ENCODE measurements at places on chromosomes 2 and 18.

- DNase-seq, result no peak
Observed at GRCh38 chr2:39995005-39995737, 216.1 kb upstream of the THUMPD2 start.

GRCh38 chr2:24448797-24449196 is 42.3 kb upstream of the NCOA1 start:
- no peak for DNase-seq

DNA sequence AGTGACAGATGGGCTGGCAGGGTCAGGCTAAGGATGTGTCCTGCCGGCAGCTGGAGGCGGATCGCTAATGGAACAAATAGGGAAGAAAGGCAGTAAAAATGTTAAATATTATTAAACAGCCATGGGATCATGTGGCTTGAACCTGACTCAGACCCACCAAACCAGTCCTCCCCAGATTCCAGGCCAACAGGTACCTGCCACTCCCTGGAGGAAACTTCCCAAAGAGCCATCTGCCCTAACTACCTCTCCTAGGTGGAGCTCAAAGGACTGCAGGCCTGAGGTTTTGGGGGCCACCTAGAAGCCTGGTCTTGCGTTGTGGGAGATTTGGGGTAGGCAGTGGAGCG is 34.3 kb downstream of the CIB4 start:
- DNase-seq, result no peak

- DNase-seq, result no peak
Observed at GRCh38 chr2:16568998-16569784, 96.4 kb downstream of the CYRIA start.

DNA sequence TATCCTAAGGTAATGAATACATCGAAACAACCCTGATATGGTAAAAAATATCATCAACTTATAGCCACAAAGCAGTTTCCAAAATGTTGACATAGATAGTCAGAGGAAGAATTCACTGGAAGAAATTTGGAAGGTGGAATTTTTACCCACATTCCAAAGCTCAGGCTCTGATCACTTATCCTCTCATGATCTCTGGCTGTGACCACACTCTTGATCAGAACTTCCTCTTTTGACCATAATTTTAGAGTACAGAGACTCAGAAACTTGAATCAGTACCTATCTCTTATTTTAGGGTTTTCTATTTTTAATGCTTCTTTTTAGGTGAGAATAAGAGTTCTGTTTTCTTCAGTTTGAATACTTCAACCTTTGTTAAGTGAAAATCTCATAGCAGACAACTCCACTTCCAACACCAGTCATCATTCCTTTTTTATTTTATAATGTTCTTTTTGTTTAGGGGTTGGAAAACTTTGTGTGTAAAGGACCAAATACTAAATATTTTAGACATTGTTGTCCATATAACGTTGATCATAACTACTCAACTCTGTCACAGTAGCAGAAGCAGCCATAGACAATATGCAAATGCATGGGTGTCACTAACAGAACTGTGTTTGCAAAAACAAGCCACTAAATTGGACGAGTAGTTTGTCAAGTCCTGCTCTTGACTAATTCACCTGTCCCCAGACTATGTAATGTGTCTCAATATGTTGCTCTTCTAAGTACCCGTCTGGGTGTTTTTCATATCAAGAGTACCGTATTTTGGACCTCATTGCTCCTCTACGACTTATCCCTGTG is 891.6 kb upstream of the CRIM1 start:
- no peak for DNase-seq

- DNase-seq, result no peak
Observed at GRCh38 chr2:166560022-166560421, 66.0 kb upstream of the SCN7A start.

DNA sequence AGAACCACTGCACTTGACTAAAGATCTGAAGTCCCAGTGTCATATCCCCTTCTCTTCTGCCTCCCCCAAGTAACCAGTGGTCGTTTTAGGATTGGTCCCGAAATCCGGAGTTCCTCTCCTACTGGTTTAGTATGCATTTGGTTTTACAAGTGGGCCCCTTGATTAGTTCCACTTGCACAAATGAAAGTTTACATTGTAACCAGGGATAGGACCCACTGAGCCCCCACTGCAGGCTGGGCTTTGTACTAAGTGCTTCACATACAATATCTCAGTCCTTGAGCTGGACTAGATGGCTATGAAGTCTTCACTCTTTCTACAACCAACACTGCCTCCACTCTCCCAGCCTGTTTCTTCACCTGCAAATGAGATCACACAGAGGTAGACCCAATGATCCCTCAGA is 50.4 kb downstream of the CYRIA start:
- DNase-seq, result no peak

DNA sequence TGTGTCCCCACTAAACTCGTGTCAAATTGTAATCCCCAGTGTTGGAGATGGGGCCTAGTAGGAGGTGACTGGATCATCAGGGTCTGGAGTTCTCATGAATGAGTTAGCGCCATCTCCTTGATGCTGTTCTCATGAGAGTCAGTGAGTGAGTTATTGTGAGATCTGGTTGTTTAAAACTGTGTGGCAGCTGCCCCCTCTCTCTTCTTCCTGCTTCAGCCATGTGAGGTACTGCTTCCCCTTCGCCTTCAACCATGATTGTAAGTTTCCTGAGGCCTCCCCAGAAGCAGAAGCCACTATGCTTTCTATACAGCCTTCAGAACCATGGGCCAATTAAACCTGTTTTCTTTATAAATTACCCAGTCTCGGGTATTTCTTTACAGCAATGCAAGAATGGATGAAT is 50.4 kb downstream of the AP1S3 start:
- DNase-seq, result no peak

- no peak for DNase-seq
Observed at GRCh38 chr2:142165790-142166189, 35.0 kb upstream of the LRP1B start.

DNA sequence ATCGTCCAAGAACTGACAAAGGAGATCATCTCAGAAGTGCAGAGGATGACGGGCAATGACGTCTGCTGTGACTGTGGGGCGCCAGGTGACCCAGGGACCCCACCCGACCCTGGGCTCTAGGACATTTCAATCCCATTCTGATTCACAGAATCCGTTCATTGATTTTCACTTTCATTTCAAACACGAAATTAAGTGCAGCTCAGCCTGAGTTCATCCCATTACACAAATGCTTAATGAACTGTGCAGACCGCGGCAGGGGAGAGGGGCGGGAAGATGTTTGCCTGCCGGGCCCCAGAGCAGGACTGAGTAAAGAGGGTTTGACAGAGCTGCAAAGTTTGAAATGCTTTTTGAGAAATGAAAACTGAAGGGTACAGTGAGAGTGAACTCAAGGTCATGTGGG is 67.1 kb downstream of the ITGB1BP1 start:
- no peak for DNase-seq

GRCh38 chr2:232116852-232117251 is 155.3 kb downstream of the DIS3L2 start:
- DNase-seq, result no peak

DNA sequence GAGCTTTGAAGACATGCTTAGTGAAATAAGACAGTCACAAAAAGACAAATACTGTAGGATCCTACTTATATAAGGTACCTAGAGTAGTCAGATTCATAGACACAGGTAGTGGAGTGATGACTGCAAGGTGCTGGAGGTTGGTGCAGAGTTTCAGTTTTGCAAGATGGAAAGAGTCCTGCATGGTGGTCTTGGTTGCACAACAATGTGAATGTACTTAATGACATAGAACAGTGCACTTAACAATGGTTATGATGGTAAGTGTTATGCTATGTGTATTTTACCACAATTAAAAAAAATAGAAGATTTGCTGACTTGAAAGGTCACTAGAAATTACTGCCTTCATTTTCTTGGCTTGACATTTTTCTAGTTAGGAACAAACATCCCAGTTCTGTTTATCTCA is 9.5 kb downstream of the CERS6 start:
- no peak for DNase-seq

GRCh38 chr2:235979037-235979436 is 189.1 kb downstream of the GBX2 start:
- no peak for DNase-seq

DNA sequence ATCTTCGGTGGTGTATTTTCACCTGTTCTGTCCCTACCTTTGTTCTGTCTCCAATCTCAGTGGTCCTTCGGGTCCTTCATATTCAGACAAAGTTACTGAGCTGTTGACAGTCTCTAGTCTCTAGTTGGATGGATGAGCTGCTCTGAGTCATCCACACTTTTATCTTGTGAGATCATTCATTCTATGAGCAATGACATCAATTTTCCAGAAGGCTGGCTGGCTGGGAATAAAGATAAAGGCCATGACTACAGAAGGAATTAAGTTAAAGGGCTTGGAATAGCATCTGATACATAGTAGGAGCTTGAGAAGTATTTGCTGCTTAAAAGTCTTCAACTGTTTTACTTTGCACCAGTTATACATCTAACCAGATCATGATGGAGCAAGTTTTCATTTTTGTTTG is 43.1 kb upstream of the SLC39A10 start:
- no peak for DNase-seq

GRCh38 chr18:275486-275885 is 7.6 kb upstream of the THOC1 start:
- DNase-seq, result no peak

GRCh38 chr2:226080334-226080733 is 680.8 kb downstream of the NYAP2 start:
- no peak for DNase-seq

DNA sequence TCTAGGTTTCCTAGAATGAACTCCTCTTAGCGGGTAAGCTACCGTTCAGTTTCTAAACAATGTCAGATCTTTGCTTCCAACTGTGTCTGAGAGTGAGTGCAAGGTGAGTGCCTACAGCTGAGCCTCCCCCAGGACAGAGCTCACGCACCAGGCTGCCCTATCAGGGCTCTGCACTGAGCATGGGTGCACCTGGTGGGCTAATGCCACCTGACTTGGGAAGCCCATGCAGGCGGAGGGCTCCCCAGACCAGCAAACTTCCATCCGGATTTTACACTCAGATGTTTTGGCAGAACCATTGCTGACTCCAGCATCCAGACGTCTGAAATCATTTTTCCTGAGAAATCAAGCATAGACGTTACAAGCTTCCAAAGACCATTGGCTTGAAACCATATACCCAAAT is 16.1 kb upstream of the MLPH start:
- no peak for DNase-seq

- DNase-seq, result no peak
Observed at GRCh38 chr18:35573531-35573930, 8.0 kb upstream of the GALNT1 start.

DNA sequence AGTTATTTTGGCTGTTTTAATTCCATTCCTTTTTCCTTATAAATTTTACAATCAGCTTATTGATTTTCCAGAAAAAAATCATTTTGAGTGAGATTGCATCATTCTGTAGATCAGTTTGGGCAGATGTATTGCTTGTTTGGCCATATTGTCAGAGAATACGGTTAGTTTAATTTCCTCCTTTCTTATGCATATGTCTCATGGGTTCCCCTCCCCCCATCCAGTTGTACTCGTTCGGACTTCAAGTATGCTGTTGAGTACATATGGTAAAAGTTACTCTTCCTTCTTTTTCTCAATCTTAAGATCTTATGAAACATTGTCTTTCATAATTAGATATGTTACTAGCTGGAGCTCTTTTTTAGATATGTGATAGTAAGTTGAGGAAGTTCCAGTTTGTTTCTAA is 131.2 kb upstream of the TTC27 start:
- no peak for DNase-seq

DNA sequence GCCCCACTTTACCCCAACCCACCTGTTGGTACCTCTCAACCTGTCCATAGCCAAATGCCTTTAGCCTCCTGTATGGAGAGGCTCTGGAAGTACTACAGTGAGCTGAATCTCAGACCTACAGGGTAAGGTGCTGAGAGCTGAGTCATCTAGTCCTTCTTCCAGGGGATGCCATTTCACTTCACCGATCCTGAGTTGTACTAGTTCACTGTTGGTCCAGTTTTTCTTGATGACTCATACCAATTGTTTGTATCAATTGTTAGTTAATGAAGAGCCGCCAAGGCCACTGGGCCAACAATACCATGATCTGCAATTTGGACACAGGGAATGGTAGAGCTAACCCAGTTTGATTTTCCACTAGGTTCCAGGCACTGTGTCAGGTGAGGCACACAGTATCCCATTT is 257.0 kb downstream of the CLIP4 start:
- no peak for DNase-seq

DNA sequence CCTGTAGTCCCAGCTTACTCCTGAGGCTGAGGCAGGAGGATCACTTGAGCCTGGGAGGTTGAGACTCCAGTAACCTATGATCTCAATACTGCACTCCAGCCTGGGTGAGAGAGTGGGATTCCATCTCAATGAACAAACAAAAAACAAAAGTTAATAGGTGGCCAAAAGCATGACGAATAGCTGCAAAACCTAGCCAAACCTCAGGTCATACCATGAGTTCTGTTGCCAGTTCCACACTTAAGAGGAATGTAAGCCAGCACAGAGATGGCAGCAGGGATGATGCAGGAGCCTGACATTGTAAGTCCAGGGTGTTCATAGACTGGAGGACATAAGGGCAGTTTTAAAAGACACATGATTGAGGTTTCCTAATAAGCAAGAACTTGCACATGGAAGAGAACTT is 55.3 kb upstream of the RMDN2 start:
- DNase-seq, result no peak

GRCh38 chr2:149595056-149595963 is 7.7 kb upstream of the MMADHC start:
- no peak for DNase-seq

- peak; percentile 89 for DNase-seq
Observed at GRCh38 chr2:231709981-231710798, 1.9 kb downstream of the PTMA start.

DNA sequence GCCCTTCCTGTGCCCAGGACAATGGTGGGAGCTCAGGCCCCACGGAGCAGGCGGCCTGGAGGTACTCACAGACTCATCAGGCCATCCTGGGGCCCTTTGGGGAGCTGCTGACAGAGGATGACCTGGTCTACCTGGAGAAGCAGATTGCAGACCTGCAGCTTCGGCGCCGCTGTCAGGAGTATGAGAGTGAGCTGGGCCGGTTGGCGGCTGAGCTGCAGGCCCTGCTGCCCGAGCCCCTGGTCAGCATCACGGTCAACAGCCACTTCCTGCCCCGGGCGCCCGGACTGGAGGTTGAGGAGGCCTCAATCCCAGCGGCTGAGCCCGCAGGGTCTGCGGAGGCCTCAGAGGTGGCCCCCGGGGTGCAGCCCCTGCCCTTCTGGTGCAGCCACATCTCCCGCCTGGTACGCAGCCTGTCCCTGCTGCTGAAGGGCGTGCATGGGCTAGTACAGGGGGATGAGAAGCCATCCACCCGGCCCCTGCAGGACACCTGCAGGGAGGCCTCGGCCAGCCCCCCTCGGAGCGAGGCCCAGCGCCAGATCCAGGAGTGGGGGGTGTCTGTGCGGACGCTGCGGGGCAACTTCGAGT is 8.3 kb upstream of the KLHL30 start:
- DNase-seq, result no peak

- no peak for DNase-seq
Observed at GRCh38 chr18:32091325-32091723, 350 bp upstream of the RNF138 start.
